ENCODE measurements at places on chromosomes 1 and 21.

GRCh38 chr21:45153358-45154318, 79.3 kb downstream of the ADARB1 start:
- DNase-seq, result peak; percentile 26

GRCh38 chr1:195933835-195934234, 674.4 kb downstream of the KCNT2 start:
- no peak for DNase-seq

DNA sequence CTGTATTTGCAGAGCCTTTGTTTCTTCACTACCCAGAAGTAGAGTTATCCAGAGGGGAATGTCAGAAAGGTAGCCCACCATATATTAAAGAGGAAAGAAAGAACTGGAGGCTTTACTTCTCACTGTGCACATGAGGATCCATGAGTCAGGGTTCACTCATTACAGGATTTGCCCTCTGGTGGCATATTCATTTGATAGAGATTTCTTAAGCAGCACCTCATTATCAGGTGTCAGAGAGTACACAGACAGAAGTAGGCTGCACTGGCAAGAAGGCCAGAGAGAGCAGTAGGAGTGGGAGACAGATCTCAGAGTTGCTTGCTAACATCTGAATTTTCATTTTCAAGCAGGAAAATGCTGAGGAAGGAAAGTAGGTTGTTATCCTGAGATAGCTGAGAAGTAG, 123.8 kb downstream of the PIK3R3 start:
- DNase-seq, result no peak

DNA sequence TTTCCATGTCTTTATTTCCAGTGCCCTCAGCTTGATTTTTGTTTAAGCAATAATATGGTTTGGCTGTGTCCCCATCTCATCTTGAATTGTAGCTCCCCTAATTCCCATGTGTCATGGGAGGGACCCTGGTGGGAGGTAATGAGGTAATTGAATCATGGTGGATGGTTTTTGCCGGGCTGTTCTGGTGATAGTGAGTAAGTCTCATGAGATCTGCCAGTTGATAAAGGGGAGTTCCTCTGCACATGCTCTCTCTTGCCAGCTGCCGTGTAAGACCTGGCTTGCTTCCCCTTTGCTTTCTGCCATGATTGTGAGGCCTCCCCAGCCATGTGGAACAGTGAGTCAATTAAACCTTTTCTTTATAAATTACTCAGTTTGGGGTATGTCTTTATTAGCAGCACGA, 559.6 kb upstream of the ADAMTS5 start:
- DNase-seq, result no peak

DNA sequence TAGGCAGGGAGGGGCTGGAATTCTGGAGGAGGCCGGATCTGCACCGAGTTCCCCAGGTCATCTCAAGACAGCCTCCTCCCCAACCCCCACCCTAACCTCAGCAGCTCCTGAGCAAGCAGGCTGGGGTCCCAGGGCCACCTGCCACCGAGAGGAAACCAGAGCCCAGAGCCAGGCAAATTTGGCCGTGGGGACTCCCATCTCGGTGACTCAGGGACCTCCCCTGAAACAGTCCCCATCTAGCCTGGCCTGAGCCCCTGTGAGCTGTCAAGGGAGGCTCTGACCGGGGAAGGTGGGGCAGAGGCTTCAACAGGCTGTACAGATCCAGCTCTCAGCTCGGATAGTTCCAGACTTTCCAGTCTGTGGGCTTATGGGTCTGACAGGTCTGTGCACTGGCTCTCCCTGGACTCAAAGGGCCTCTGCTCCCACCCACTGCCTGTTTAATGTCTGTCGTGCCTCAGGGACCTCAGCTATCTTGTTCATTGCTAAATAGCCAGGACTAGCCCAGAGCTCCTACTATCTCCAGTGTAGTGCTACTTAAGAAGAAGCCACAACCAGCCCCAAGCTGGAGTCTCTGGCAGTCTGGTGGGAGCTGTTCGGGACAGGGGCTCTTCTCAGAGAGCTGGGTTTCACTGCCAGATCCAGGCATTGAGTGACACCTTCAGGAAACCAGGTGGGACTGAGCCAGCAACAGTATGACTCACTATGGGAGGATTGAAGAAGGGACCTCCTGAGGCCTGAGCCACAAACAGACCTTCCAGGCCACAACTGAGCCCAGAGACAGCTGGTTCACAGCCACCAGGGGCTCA, 25.6 kb downstream of the MATN1 start:
- DNase-seq, result no peak

DNA sequence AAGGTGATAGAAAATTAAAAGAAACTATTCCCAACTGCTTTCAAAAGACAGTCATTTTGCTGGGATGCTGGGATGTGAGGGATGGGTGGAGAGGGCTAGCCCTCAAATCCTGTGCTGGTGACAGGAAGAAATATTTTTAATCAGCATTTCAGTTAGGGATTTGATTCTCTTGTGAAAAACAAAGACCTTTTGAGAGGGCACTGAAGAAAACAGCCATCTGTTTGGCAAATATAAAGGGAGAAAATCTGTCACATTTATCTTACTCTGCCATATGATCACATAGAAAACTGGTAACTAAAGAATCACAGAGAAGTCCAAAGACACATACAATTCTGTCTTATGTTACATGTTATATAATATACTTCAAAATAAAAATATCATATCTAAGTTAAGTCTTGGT, 12.3 kb downstream of the STXBP3 start:
- DNase-seq, result no peak

DNA sequence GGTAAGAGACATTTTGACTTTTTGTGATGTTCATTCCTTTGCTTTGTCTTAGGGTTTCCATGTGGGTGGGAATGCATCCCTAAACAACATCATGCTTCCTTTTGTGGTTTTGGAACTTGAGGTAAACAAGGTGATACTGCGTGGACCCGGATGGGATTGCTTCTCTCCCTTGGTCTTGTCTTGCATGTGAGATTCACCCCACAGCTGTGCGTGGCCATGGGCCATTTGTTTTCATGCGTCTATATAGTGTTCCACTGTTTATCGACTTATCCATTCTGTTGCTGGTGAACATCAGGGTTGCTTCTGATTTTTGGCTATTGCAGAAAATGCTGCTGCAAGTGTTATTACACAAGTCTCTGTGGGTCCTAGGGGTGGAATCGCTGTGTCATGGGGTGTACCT, 21.1 kb downstream of the CRYAA start:
- no peak for DNase-seq
